ENCODE measurements at places on chromosomes 2 and 18.

DNA sequence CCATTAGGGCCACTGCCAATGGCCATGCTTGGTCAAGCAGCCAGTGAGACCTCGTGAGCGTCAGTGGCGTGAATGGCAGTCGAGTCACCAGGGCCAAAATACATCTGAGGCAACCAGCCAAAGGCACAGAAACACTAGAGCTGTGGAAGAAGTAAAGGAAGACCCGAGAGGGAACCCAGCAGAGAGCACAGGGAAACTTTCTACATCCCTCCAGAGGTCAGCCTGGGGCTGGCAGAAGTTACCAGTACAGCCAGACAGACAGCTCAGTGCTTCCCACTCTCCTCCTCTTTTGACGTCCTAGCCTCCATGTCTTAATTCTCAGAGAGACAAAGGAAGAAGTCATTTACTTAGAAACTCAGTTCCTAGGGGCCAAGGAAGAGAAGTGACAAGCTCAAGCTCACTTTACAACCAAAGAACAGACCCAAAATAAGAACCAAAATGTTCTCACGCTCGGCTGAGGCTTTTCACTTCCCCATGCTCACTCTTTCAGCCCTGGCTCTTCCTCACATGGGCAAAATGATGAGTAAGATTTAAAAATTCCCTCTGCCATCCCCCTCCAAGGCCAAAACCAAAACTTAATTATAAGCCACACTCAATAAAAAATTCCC lies 8.7 kb downstream of the CYRIA start:
- DNase-seq, result no peak

DNA sequence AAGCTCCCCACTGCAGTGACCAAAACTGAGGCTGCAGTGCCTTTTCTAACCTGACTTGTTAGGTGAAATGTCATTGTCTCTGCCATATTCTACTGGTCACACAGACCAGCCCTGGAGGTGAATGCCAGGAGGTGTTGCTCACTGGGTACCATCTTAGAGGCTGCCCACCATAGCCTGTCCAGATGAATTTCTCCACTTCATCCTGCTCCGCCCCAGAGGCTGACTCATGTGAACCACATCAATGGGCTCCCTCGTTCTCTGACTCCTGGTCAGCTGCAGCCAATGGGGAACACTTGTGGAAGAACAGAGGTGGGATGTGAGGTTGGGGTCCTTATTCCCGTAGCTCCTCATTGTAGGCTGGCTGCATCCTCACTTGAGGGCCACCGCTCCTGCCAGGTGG lies 3.4 kb upstream of the NARS1 start:
- DNase-seq, result peak; percentile 30

DNA sequence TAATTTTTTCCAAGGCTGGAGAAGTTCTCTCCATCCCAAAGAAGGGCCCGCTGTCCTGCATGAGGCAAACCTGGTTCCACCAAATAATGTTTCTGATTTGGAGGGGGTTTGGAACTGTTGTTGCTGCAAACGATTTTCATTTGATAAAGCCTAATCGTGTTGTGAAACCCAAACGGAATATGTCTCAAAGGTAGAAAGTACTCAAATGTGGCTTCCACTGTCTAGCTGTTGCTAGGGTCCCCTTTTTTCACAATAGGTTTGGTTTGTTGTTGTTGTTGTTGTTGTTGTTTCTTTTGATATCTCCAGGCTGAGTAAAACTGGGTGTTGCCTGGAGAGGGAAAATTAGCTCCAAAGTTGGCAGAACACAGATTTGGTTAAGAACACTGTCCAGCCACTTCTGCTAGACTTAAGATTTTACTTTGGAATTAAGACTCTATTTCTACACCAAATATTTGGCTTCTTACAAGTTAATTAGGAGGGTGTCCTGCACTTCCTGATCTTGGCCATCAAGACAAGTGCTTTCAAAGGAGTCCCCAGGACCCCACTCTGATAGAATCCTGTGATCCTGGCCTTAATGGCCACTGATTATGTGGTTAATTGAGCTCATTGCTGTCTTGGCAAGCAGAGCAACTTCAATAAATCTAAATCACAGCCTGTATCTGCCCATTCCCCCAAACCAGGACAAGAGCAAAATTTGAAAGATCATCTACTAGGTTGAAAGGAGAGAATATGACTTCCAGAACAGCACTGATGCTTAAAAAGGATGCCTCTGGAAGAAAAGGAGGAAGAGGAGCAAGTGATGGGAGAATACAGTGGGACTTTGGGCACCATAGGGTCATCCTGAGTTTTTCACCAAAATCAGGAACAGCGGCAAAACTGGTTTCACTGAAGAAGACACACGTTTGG lies 3.3 kb upstream of the HOXD13 start:
- no peak for DNase-seq

DNA sequence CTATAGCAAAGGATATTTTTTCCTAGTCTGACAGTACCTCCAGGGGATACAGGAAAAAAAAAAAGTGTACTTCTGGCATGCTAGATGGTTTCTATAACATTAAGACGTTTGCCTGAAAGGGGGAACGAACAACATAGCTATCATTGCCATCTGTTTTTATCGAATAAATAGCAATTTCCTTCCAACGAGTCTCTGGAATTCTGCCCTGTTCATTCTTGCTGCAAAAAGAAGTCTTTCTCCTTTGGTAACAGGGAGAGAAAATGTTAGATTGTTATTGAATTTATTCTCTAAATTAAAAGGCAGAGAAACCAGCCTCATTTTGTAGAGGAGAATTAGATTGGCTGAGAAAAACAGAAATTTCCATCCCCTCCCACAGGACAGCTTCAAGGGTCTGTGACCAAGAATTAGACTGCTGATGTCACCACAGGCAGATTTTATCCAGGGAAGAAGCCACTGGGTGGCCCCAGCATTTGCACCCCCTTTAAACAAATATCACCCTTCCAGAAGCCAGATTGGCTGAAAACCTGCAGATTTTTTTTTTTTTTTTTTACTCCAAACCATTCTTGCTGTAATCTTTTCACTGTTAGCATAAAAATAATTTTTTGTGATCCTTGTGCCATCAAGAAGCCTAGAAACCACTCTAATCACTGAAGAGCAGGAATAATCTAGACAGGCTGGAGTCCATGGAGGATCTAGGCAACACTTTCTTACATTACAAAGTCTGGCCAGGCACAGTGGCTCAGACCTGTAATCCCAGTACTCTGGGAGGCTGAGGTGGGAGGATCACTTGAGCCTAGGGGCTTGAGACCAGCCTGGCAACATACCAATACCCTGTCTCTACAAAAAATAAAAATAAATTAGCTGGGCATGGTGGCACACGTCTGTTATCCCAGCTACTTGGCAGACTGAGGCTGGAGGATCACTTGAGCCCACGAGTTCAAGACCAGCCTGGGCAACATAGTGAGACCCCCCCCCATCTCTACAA lies 12.0 kb downstream of the WDFY1 start:
- no peak for DNase-seq

DNA sequence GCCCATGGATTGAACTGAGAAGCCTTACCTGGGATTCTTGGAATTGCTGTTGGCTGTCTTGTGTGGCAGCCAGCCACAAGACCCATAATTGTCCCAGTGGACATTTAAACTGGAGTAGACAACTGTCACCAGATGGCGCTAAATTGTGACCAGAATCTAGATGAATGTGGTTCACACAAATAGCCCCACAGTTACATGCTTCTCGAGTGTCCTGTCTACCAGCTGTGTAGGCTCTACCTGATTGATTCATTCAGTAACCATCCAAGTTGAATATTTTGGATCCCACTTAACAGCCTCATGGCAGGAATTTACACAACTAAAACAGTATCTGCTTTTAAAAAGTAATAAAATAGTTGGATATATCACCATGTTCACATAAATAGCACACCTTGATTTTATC lies 73.2 kb downstream of the MAP4K4 start:
- DNase-seq, result peak; percentile 46

- DNase-seq, result no peak
Observed at GRCh38 chr2:16191431-16192200, 251.3 kb downstream of the MYCN start.

- no peak for DNase-seq
Observed at GRCh38 chr18:80232030-80232429, 15.3 kb downstream of the PARD6G start.

GRCh38 chr2:209619782-209620181 lies 151.8 kb upstream of the UNC80 start:
- DNase-seq, result peak; percentile 0

All from RKO (cell line).